ENCODE measurements at places on chromosomes 6 and 20. TPM values are rescaled to one million over a fixed set of nuclear protein-coding genes. Genes with fewer than 3 reads are reported as not detected.

MAFB gene
- total RNA-seq, result 5.9 TPM

CCN6 gene
- total RNA-seq, result not detected

MYB gene
- 0.10 TPM for total RNA-seq

CASS4 gene
- total RNA-seq, result under 0.01 TPM

SRXN1 gene
- 43.9 TPM for total RNA-seq

NCR2 gene
- total RNA-seq, result not detected

STAU1 gene
- total RNA-seq, result 84.3 TPM

PHACTR1 gene
- total RNA-seq, result 13.1 TPM

ACSS1 gene
- 6.5 TPM for total RNA-seq

ZBTB9 gene
- 7.8 TPM for total RNA-seq

CGAS gene
- total RNA-seq, result 3.3 TPM

EYA4 gene
- total RNA-seq, result 0.98 TPM

NKAIN4 gene
- not detected for total RNA-seq

BFSP1 gene
- 3.3 TPM for total RNA-seq

PHACTR3 gene
- total RNA-seq, result 0.57 TPM

ZNF341 gene
- 2.9 TPM for total RNA-seq

PDYN gene
- total RNA-seq, result not detected

VNN1 gene
- 0.29 TPM for total RNA-seq

CALHM4 gene
- 0.33 TPM for total RNA-seq

WFDC2 gene
- total RNA-seq, result not detected

NKAIN2 gene
- not detected for total RNA-seq

TXLNB gene
- total RNA-seq, result 0.38 TPM

CDSN gene
- total RNA-seq, result under 0.01 TPM

MTG2 gene
- 19.1 TPM for total RNA-seq

GABRR1 gene
- 0.10 TPM for total RNA-seq

PGC gene
- total RNA-seq, result not detected

SPDEF gene
- not detected for total RNA-seq

IL17F gene
- not detected for total RNA-seq

EYS gene
- total RNA-seq, result 3.2 TPM

SS18L1 gene
- total RNA-seq, result 15.7 TPM

MARCKS gene
- total RNA-seq, result 269 TPM

DYNLT1 gene
- 78.6 TPM for total RNA-seq

CAP2 gene
- 0.48 TPM for total RNA-seq

PRL gene
- not detected for total RNA-seq

CHRNA4 gene
- total RNA-seq, result not detected

BTN2A1 gene
- 16.7 TPM for total RNA-seq

B3GAT2 gene
- total RNA-seq, result not detected

ZFAND3 gene
- total RNA-seq, result 19.3 TPM

SIRPG gene
- total RNA-seq, result not detected

CD40 gene
- 11.9 TPM for total RNA-seq

FOXC1 gene
- total RNA-seq, result 14.1 TPM

LRRN4 gene
- not detected for total RNA-seq

PMEPA1 gene
- total RNA-seq, result 25.2 TPM

LY6G6F gene
- total RNA-seq, result not detected

TBCC gene
- total RNA-seq, result 35.3 TPM

PDE7B gene
- total RNA-seq, result 28.1 TPM
